ENCODE measurements at places on chromosomes 4 and X.

- no peak for DNase-seq
Measured at GRCh38 chrX:95860127-95860526, 824.5 kb upstream of the DIAPH2 start.

GRCh38 chrX:15512401-15512965, 11.9 kb downstream of the BMX start:
- no peak for DNase-seq

DNA sequence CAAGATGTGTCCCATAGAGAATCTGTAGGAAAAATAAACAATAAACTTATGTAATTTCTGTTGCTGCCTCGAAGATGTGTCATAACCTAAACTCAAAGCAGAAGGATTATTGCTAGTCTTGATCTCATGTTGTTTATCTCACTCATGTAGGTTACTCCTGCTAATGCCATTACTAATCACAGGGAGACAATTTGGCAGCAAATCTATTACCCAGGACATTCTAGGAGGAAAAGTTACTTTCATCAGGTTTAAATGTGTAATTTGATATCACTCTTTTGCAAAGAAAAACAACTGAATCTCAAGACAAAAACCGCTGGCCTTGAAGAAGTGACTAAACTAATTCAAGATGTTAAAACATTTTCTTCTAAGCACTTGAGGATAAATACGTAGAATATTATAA, 34.0 kb downstream of the LDOC1 start:
- no peak for DNase-seq

DNA sequence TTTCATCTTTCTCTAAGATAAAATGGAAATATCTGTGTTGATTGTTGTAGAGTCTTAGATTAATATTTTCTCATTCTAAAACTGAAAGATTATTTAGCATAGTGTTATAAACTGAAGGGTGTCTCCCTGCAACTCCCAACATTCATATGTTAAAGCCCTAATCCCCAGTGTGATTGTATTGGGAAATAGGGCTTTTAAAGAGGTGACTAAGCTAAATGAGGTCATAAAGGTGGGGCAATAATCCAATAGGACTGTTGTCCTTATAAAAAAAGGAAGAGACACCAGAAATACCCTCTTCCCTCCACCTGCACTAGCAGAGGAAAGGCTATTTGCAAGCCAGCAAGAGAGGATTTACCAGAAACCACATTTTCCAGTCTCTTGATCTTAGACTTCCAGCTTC, 1626.4 kb downstream of the C4orf33 start:
- no peak for DNase-seq

- no peak for DNase-seq
Measured at GRCh38 chr4:158965226-158965625, 137.7 kb upstream of the RAPGEF2 start.

DNA sequence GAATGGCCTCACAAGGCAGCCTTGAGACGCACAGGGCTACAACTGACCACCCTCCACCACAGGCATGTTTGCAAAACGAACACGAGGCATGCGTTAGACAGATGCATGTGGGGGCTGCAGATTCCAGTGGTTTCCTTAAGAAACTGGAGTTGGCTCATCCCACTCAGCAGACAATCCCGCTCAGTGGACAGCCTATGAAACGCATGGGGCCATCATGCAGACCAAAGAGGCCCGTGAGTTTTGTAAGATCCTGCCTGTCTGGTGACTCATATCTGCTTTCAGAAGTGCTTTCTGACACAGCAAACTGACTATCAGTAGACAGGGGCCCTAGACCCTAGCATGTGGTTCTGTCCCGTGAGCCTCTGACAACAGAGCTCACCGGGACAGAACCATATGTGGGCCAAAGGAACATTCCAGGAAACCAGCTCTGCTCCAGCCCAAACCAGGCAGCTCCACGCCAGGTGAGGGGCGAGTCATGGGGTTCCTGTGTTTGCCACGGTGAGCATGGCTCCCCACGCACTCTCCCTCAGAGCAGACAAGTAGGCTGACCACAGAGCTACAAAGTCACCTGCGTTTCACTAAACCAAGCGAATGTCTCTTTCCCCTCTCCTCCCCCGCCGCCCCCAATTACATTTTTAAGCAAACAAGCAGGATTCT, 74.4 kb downstream of the MTMR1 start:
- no peak for DNase-seq

GRCh38 chr4:148044089-148044911, 312.4 kb downstream of the ARHGAP10 start:
- no peak for DNase-seq

- DNase-seq: no peak
Measured at GRCh38 chrX:81304563-81304962, 102.7 kb downstream of the SH3BGRL start.

DNA sequence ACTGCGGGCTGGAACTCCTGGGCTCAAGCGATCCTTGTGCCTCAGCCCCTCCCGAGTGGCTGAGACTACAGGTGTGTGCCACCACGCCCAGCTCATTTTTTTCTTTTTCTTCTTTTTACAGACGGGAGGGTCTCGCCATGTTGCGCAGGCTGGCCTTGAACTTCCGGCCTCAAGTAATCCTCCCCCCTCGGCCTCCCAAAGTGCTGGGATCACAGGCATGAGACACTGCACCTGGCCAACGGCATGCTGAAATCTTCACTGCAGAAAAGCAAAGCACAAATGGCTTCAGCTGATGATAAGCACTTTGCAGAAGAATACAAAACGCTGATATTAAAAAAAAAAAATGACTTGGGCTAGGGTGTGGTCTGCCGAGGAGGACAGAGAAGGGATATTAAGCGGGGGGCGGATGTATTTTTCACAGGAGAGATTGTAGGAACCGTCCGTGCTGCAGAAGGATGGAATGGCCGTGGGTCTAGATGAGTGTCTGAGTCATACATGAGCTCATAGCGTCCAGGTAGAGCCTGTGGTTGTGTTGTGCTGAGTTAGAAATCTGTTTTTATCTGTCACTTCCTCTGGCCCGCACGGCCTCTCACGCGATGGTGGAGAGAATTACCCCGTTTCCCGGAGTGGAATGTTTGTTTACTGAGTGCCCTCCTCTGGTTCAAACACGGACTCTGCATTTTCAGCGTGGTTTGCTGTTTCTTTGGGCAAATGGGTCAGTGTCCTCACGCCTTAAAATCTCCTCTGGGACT, 8.5 kb upstream of the AKAP17A start:
- peak; percentile 34 for DNase-seq

GRCh38 chr4:124067046-124067445, 645.5 kb downstream of the ANKRD50 start:
- DNase-seq: no peak

DNA sequence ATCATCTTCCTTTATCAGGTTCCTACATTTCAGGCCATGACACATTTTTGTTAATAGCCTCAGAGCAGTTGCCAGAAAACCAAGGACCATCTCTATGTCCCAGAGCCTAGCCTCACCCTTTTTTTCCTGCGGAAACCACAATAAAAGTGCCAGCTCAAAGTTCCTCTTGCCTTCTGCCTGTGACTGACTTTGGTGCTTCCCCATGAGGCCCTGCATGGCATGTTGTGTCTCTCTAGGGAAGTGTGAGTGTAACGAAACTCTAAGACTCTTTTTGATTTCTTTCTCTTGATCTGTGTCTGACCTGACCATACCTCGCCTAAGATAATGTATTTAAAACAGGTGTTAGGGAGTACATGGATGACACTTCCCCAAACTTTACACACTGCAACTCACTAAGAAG, 642.3 kb upstream of the BOD1L1 start:
- no peak for DNase-seq

DNA sequence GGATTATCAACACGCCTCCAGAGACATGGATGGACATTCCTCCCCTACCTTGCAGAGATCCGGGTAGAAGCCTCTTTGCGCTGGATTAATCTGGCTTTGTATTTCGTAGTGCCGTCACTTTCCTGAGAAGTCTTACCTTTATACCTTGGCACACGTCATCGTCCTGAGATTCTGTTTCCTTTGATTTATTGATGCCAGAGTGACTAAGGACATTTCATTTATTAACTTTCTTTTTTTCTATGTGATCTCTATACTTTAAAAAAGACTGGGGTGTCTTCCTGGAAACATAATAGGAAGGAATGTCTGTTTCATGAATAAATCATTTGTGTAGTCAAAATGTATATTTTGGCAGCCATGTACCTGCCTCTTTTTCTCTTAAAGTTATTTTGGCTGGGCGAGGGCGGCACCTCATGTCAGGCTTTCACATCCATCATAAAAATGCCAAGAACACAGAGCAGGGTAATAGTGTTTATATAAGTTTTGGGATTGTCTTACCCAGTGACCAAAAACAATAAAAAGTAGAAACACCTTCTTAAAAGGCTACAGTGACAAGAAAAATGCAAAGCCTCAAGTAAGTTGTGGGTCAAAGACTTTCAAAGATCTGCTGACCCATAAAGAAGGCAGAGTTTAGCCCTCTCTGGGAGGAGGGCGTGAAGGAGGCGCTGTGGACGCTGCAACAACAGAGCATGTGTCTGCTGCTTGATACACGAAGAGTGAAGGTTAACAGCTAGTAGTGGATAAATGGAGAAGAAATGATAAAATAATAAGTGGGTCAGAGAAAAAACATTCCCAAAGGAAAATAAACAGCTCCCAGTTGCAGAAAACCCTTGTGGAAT, 124.4 kb downstream of the SHROOM3 start:
- DNase-seq: no peak

- DNase-seq: no peak
Measured at GRCh38 chr4:80798082-80798481, 232.4 kb upstream of the BMP3 start.

GRCh38 chr4:13902146-13902545, 274.6 kb upstream of the BOD1L1 start:
- DNase-seq: no peak

GRCh38 chrX:107601326-107601725, 27.0 kb upstream of the PRPS1 start:
- DNase-seq: no peak

DNA sequence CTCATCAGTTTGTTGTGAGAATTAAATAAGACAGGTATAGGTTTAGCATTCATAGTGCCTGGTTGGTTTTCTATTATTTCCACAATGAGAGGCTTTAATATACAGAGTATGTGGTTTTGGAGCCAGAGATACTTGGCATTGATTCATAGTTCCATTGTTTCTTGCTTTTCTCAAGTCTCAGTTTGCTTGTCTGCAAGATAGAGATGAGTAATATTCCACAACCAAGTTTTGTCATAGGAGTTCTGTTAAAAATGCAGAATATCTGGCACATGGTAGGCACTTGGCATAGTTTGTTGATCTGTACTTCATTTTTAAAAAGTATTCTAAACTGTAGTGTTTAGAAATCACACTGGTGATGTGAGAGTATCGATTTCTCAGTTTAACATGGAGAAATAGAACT, 37.5 kb upstream of the EDA2R start:
- DNase-seq: no peak

GRCh38 chrX:119617517-119618164, 11.4 kb upstream of the NKRF start:
- DNase-seq: no peak

DNA sequence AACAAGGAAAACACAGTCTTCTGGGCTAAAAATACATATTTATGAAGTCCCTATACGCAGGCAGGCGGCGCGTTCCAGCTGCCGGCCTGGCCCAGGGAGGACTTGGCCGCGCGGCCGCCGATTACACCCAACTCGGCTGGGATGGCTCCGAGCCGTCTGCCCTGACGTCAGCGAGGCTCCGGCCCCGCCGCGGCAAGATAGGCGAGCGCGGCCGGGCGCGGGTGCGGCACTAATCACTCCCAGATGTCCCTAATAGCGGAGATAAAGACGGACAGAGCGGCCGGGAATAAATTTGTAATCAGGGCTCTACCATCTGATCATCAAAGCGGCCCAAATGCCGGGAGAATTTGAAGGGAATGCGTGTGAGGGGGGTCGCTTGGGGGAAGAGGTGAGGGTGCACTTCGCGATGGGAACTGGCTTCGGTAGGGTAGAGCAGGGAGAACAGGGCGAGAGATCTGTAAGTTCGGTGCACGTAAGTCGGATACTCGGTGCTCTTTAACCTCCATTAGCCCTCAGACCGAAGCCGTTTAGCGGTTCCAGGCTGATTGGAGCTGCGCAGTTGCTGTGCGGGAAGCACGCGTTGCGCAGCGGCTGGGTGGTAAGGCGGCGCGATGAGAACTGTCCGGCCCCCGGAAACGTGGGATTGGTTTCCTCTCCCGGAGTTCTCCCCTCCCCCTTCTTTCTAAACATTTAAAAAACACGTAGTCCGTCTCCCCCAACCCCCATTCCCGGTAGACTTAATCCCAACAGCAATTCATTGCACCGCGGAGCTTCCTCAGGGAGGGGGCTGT, 7.7 kb downstream of the HAND2 start:
- peak; percentile 81 for DNase-seq

- DNase-seq: no peak
Measured at GRCh38 chr4:122842392-122842791, 15.8 kb downstream of the FGF2 start.

DNA sequence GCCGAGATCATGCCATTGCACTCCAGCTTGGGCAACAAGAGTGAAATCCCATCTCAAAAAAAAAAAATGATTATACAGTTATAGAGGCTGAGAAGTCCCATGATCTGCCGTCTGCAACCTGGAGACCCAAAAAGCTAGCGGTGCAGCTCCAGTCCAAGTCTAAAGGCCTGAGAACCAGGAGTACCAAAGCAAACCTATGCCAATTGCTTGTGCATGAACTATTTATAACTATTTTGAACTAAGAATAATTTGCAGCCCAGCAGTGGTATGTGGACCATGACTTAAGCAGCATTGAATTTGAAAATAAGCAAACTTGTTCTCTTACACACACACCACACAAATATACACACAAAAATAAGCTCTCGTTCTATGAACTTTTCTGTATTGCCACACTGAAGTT, 51.8 kb downstream of the TASL start:
- DNase-seq: no peak

GRCh38 chr4:166957451-166957850, 276.8 kb downstream of the SPOCK3 start:
- no peak for DNase-seq

DNA sequence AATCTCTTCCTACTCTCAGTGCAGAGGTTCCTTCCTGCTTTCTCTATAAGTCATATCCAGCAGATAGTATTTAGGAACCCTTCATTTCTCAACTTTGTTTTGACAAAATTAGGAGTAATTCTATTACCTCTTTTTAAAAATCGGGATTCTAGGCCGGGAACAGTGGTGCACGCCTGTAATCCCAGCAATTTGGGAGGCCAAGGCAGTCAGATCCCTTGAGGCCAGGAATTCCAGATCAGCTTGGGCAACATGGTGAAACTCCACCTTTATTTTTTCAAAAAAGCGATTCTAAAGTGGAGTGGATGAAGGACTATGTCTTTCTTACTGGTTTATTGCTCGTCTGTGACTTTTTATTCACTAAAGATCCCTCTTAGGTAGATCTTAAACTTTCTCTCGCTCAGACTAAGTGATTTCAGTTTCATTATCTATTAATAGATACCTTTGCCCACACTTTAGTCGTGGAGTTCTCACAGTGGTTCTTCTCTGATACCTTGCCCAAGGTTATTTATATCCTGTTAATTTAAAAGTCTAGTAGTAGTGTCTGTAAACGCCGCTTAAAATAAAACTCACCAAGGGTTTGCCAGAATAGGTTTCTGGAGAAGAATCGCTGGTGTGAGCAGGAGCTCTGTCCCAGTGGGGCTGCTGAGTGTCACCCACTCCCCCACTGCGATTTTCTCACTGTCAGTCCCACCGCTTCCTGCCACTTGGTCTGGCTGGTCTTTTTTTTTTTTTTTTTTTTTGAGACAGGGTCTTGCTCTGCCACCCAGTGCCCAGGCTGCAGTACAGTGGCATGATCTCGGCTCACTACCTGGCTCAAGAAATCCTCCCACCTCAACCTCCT, 27.0 kb upstream of the TMEM131L start:
- DNase-seq: no peak

Measured in vagina (tissue), 2 donors.